ENCODE measurements at places on chromosomes 6 and 20.

DNA sequence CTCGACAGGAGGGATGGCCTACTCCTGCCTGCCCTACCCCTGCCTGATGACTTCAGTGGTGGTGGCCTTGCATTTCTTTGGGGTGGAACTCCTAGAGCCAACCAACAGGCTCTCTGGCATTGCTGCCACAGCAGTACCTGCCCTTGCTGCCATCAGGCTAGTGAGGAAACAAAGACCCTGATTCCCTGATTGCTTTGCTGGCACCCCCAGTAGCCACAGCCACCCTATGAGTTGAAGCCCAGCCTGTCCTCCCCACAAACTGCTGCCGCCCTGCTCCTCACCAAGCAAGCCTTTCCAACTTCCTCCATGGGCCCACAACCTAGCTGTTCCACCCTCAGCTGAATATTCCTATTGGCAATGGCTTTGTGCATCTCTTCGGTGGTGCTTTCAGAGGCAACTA, 52.5 kb upstream of the KHDRBS2 start:
- no peak for DNase-seq

DNA sequence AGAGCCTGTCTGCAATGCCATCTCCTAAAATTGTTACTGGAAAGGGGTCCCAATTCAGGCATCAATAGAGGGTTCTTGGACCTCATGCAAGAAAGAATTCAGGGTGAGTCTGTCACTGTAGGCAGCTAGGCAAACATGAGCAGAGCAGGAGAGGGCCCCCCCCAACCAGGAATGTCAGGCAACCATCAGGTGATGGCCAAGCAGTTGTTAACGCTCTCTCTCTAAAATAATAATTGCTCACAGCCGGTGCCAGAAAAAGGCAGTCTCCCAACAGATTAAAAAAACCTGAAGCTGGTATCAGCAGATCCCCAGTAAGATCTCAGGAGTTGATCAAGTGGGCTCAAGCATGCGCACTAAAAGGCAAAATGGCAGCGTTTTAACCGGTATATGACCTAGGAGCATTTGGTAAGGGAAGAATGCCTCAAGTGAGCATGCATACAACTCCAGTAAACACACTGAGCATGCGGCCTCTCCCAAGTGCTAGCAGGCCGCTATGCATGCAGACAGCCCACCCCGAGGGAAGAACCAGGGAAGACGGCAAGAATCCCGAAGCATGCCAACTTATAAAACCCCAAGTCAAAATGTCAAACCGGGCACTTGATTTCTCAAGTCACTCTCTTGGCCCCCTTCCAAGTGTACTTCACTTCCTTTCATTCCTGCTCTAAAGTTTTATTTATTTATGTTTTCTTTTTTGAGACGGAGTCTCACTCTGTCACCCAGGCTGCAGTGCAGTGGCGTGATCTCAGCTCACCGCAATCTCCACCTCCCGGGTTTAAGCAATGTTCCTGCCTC, 44.0 kb upstream of the RNGTT start:
- DNase-seq, result no peak

DNA sequence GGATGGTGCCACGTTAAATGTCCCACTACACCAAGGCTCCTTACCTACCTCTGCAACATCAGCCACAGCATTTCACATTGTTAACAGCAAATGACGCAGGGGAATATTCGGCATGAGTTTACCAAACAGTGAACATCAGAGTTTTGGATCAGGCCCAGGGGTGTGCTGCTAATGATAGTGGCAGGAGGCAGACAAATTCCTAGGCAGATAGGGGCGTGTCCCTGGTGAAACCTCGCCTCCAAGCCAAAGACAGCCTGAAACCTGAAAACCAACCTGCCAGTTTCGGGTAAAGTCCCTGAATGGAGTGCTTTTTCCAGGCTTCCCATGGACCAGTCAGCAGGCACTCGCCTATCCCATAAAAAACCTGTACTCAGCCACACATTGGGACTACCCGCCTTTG, 133.6 kb downstream of the SH3BGRL2 start:
- no peak for DNase-seq

- no peak for DNase-seq
These were observed 536.3 kb downstream of the CDH26 start for GRCh38 chr20:60494476-60494875.

DNA sequence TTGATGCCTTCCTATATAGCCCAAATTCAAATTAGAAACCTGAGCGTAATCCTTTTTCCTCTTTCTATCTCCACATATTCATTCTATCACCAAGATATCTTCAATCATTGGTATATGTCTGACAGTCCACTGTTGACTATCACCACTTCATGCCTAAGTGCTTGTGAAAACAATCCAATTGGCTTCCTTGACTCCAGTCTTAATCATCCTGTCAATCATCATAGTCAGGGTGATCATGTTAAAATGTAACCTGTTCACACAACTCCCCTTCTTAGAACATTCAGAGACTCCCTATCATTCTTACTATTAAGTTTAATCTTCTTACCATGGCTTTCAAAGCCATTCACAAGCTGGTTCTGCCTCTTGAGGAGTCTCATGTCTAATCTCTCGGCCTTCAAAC, 616.7 kb downstream of the PHF3 start:
- DNase-seq, result no peak

DNA sequence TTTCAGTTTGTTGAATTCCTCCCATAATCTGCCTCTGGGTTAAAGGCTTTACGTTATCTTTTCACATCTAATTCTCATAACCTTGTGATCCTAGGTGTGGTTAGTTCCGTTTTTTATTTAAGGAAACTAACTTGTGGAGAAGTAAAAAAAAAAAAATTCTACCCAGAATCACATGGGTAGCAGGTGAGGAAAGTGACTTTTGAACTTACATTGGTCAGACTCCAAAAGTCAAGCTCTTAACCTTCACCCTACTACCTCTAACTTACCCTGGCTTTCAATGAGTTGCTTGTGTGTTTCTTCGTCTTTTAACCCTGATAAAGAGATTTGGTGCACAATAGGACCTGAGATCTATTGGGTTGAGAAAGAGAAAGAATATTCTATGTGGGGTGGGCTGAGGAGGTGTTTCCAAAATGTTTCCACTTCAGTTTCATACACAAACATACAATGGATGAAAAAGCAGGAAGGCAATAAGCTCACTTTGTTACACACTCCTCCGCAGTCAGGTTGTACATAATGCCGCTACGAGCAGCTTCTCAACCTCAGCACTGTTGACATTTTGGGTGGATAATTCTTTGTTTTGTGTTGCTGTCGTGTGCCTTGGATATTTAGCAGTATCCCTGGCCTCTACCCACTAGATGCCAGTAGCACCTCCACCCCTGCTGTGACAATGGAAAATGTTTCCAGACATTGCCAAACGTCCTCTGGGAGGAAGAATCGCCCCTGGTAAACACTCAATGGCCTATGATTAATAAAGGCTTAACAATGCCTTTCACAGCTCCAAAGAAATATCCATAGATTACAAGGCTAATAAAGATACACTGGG, 193.0 kb upstream of the ZNF217 start:
- DNase-seq, result no peak

- no peak for DNase-seq
These were observed 78.6 kb upstream of the PLN start for GRCh38 chr6:118469468-118469867.

DNA sequence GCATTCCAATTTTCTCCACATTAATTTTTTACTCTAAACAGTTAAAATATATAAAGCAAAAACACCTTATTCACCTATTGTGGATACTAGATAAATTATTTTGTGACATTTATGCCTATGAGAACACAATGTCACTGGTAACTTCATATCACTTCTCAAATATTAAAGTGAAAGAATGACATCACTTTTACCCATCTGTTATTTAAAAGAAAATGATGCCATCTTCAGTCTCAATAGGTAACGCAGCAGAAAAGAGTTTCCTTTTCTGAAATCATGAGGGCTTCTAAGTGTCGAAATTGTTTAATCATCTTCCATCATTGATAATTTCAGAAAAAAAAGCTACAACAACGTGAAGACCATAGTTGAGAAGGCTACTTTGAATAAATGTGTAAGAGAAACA, 2.9 kb downstream of the HAO1 start:
- DNase-seq, result no peak

DNA sequence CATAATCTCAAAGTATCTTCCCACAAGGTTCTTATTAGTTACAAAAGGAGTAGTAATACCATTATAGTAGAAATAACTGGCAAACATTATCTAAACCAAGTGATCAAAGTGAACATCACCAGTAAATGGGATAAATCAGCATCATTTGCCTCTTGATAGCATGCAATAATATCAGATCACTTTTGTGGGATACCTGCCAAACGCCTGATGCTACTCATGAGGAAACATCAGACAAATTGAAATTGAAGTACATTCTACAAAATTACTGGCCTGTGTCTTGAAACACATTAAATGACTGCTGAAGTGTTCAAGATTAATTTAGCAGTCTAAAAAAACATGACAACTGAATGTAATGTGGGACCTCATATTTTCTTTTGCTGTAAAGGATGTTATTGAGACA, 208.1 kb downstream of the TINAG start:
- DNase-seq, result no peak

- DNase-seq, result no peak
These were observed 437.2 kb downstream of the BCKDHB start for GRCh38 chr6:80543598-80544222.

GRCh38 chr6:87630746-87631145, 40.8 kb downstream of the ORC3 start:
- DNase-seq, result no peak

DNA sequence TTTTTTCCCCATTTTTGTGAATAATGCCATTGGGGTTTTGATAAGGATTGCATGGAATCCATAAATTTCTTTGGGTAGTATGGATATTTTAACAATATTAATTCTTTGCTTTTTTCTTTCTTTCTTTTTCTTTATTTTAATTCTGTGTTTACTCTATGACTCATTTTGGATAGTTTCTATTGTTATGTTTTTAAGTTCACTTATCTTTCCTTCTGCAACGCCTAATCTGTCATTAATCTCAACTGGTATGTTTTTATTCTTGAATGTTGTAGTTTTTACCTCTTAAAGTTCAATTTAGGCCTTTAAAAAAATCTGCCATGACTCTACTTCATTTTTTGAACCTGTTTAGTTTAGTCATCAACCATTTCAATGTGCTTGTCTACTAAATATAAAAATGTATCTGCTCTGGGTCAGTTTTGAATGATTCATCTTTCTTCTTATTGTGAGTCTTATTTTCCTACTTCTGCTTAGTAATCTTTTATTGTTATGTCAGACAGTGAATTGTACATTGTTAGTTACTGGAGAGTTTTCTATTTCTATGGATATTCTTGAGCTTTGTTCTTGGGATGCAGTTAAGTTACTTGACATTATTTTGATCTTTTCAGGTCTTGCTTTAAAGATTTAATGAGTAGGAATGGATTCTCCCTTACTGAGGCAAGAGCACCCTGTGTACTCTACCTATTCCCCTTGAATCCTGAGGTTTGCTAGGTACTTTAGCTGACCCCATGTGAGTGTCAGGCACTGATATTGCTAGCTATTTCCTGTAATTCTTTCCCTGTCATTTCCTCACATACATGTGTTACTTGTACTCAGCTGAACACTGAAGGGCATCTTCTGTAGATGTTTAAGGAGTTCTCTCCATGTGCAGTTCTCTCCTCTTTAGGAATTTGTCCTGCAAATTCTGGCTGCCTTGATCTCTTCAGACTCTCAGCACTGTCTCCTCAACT, 104.2 kb downstream of the TFAP2B start:
- DNase-seq, result no peak

- DNase-seq, result no peak
These were observed 77.2 kb downstream of the OR2B2 start for GRCh38 chr6:27834879-27835549.

DNA sequence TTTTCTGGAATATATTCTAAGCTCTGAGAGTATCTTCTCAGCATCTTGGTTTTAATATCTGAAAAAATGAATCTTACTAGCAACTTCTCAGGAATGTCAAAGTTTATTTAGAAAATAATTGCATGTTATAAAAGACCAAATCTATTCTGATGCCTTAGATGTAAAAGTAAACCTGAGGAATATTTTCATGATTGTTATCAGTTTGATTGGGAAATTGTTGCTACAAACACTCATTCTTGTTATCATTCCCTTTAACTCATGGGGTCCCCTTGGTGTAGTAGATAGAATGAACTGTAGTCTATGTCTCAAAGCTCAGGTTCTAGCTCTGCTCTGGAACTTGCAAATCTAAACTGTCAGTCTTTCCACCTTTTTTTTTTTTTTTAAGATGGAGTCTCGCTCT, 50.0 kb downstream of the SNRNP48 start:
- DNase-seq, result no peak

DNA sequence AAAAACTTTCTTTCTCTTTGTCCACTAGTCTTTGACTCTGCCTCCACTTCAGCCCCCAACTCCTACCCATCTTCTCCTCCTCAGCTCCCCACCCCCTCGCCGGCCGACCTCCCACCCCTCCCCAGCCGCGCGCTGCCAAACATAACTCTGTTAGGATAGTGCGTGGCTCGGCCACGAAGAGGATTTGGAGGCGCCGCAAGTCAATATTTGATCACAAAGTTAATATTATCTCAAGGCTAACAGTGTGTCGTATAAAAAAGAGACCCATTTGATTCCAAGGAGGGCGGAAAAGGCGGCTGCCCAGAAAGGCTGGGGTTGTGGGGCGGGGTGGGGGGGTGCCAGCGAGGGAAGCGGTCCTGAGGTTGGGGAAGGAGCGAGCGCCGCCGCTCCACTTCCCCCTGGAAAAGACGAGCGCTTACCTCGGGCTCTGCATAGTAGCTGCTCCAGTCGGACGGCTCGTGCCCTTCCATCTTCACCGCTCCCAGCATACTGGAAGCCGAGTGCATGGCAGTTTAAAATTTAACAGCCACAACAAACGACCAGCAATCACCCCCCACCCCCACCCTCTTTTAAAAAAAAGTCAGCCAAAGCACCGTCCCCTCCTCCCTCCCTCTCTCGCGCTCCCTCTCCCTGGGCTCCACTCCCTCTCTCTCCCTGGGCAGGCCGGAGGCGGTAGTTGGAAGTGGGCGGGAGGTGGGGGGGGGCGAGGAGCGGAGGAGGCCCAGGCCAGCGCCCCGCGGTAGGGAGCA, 425 bp downstream of the FOXA2 start:
- no peak for DNase-seq

DNA sequence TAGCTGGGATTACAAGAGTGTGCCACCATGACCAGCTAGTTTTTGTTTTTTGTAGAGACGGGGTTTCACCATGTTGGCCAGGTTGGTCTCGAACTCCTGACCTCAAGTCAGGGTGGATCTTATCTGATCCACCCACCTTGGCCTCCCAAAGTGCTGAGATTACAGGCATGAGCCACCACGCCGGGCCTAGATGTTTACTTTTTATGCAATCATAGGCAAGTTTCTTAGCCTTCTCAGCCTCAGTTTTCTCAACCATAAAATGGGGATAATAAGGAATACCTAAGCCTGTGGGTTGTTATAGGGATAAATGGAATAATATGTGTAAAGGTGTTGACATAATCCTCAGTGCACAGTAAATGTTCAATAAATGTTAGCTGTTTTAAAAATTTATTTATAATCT, 9.8 kb downstream of the SPATS1 start:
- no peak for DNase-seq
